Activated CD4-positive, alpha-beta T cell treated with anti-CD3 and anti-CD28 coated beads, Interleukin-2, Interleukin-6, amounts not matched to agents 100 ng/mL and 50 ng/mL, durations not matched to agents 16 hours and 8 hours (primary cell): ENCODE measurements at places on chromosomes 5 and 9.
A peak's percentile ranks its signal among the peaks of the same experiment; 100 is the strongest.

GRCh38 chr9:2086116-2086515, 71.0 kb downstream of the SMARCA2 start:
- no peak for DNase-seq

GRCh38 chr5:10699281-10699874, 61.7 kb downstream of the DAP start:
- DNase-seq: no peak

GRCh38 chr9:70006306-70006705, 37.3 kb upstream of the MAMDC2 start:
- DNase-seq: no peak

- DNase-seq: peak; percentile 17
These were observed 296.6 kb upstream of the RASA1 start for GRCh38 chr5:86971034-86971571.

- DNase-seq: no peak
These were observed 671.3 kb downstream of the LRRC70 start for GRCh38 chr5:63249960-63250359.

- DNase-seq: no peak
These were observed 39.7 kb downstream of the PLPP7 start for GRCh38 chr9:131329241-131329641.

DNA sequence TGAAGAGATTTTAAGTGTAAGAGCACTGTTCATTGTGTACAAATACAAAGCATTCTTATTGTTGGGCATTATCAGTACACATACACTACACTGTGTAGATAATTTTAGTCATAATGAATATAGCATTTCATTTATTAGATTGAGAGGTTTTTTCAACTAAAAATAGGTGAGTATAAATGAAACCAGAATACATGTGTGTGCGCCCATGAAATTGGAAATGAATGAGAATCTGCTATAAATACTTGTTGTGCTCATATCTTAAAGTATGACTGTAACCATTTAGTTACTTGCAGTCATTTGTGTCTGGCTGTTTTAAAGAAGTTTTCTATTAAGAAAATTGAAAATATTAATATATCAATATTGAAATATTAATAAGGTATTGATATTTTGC, 189.0 kb upstream of the MEF2C start:
- no peak for DNase-seq

GRCh38 chr9:97802276-97802675, 50.8 kb upstream of the FOXE1 start:
- no peak for DNase-seq
